ENCODE measurements at places on chromosomes 5 and 9.

- DNase-seq, result no peak
Measured at GRCh38 chr5:33180900-33181299, 259.9 kb upstream of the TARS1 start.

DNA sequence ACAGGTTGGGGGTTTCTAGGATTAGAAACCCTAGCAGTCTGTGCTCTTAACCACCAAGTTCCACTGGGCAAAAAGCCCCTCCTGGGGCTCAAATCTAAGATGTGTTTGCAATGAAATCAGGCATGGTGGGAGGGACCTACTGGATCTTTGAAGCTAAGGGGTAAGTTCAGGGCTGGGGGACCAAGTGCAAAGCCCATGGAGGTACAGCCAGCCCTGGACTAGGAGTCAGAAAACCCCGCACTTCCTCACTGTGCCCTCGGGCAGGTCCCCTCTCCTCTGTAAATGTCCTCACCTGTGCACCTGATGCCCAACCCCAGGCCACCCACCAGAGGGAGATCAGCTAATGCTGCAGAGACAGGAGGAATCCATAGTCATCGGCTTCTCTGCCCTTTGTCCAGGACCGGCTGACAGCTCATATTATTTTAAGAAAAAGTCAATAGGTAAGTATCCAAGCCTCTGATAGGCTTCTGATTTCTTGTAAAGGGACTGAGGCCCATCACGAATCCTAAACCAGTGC is 138.3 kb downstream of the PAX5 start:
- DNase-seq, result no peak

- no peak for DNase-seq
Measured at GRCh38 chr9:74458832-74459231, 38.3 kb upstream of the RORB start.

DNA sequence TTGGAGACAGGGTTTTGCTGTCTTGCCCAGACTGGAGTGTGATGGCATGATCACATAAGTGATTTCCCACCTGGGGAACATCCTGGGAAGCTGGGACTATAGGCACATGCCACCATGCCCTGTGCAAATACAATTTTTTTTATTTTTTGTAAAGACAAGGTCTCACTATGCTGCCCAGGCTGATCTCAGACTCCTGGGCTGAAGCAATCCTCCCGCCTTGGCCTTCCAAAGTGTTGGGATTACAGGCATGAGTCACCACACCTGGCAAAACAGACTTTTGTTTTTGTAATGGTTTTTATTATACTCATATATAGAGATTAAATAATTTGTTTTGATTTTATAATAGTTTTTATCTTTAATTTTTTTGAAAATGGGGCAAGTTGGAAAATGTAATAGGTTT is 14.7 kb downstream of the DNAJC25 start:
- no peak for DNase-seq

DNA sequence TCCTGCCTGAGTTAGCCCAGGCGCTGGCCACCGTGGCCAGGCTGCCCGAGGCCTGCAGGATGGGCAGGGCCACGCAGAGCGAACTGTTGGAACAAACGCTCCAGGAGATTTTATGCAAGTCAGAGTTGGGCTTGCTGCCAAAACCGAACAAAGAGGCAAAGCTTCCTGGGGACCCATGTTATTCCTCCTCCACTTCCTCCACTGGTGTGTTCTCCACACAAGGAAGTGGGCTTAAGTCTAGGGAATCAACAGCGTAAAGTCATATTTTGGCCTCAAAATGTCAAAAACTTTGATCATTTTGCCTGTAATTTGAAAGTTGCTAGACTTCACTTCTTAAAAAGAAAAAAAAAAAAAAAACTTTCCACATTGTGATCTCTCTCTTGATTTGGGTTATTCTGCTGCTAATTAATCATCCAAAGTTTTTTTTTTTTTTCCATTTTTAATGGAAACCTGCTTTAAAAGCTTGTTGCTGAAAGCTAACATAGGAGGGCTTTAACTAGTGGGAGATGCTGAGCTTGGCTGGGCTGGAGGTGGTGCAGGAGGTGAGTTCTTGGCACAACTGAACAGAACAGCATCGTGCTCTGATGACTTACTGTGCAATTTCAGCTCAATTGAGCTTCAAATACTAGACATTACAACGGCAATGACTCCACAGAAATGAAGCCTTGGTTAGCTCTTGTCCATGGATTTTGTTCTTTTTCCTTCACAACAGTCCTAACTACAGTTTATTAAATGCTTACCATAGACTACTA is 73.0 kb downstream of the PTPDC1 start:
- no peak for DNase-seq

- DNase-seq, result no peak
Measured at GRCh38 chr9:121439711-121440664, 59.7 kb downstream of the GGTA1 start.

GRCh38 chr5:50965654-50966375 is 299.4 kb downstream of the PARP8 start:
- DNase-seq, result no peak

- no peak for DNase-seq
Measured at GRCh38 chr5:76821136-76821535, 2.3 kb downstream of the F2RL1 start.

DNA sequence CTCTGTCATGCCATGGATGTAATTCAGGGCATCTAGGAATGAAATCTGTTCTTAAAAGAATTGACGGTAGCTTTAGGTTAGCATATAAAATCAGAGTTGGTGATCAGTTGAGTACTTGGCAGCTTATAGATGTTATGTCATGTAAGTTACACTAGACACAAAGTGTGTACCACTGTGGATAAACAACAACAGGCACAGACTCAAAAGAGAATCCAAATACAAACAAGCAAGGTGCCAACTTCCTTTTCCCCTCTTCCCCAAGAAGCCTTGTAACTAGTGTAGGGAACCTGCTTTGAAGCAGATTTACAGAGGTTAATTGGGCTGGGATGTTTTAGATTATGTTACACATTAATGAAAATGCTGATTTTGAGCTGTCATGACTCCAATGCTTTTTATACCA is 167.2 kb downstream of the PBX3 start:
- DNase-seq, result no peak

- no peak for DNase-seq
Measured at GRCh38 chr5:7394889-7395431, 978 bp upstream of the ADCY2 start.

- peak; percentile 23 for DNase-seq
Measured at GRCh38 chr5:62284946-62285891, 20.8 kb upstream of the KIF2A start.

- DNase-seq, result no peak
Measured at GRCh38 chr9:136645903-136646754, 16.6 kb upstream of the EGFL7 start.

DNA sequence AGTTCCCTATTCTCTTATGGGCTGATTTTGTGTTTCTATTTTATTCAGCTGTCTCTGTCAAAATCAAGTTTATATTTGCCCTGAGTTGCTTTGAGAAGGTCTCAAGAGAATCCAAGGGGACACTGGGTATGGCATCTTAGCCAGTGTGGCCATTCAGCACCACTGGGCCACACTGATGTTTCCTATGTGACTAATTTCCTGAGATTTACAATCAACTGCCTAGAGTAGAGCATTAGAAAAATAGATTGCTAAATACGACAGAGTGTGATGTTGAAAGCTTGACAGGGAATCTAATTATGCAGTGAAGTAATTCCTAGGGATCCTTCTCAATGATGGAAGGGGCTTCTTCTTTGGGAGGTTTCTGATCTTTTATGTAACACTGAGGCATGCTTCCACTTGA is 141.7 kb downstream of the SV2C start:
- DNase-seq, result no peak

GRCh38 chr5:12794476-12795332 is 890.5 kb upstream of the CTNND2 start:
- DNase-seq, result no peak

- no peak for DNase-seq
Measured at GRCh38 chr9:36840898-36841536, 193.1 kb downstream of the PAX5 start.

DNA sequence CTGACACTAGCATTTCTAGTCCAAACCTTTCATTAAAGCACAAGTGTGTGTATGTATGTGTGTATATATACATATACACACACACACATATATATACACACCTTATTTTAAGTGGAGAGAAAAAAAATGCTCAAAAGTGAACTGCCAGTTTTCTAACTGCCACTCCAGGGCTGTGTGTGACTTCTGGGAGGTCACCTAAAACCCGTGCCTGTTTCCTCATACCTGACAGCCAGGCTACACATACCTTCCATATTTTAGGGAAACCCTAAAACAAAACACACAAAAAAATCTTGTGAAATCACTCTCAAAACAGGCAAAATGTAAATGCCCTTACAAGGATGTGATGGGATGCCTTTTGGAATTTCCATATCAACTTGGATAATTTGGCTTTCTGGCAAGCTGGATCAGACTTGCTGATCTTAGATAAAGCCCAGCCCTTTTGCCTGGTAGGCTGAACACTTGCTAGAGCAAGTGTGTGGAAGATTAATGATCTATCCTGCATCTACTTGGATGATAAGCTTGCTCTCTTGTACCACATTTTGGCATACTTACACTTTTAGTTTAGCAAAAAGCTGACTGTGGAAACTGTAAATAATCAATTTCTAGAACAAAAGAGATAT is 127.8 kb downstream of the GNAQ start:
- DNase-seq, result no peak

- no peak for DNase-seq
Measured at GRCh38 chr9:111001526-111001925, 36.7 kb downstream of the LPAR1 start.

- no peak for DNase-seq
Measured at GRCh38 chr5:33509036-33509435, 68.3 kb downstream of the TARS1 start.
